RCC 7860 (cell line): ENCODE measurements at places on chromosomes 11 and 22.

GRCh38 chr11:132920451-132921096 lies 611.7 kb downstream of the OPCML start:
- no peak for DNase-seq

DNA sequence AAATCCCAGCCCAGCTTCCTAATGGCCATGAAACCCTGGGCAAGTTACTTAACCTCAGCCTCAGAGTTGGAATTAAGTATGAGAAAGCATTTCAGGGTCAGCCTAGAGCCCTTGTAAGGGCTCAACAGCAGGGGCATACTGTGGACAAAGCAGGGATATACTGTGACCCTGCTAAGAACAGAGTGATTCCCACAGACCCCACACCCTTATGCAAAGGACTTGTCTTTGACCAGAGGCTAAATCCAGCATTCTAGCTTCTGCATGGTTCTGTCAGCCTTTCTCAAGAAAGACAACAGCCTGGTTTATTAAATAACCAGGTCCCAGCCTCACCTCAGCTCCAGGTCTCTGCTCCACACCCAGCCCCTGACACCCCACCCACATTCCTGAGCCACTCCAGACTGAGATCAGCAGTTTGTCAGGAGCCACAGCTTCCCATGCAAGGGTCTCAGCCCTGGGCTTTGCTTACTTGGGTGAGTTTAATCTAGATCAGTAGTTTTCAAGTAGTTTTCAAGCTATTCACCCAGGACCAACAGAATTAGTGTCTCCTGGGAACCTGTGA lies 69.2 kb downstream of the GALNT18 start:
- no peak for DNase-seq

DNA sequence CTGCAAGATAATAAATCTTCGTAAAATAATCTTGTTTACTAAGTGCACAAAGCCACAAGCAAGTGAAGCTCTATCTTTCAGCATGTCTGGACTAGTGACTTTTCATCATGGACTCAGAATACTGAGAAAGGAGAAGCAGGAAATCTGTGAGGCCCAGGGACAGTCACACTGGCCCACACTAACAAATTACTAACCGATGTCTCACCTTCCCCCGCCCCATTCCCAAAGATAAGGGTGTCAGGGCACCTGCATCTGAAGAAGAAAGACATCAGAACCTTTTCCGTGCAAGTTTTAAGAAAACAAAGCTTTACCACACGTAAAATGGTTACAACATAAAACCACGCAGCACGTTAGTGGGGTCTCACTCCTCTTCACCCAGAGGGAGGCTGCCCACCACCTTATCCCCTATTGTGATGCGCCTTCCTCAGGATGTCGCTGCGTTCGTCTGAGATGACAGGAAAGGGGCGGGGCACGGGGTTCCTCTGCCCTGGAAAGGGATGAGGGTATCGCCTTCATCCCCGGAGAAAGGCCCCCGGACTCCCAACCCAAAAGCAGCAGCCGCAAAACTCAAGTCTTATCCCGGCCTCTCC lies 616 bp downstream of the BTBD10 start:
- peak; percentile 54 for DNase-seq

GRCh38 chr11:872799-873198 lies 30.1 kb downstream of the TSPAN4 start:
- no peak for DNase-seq

DNA sequence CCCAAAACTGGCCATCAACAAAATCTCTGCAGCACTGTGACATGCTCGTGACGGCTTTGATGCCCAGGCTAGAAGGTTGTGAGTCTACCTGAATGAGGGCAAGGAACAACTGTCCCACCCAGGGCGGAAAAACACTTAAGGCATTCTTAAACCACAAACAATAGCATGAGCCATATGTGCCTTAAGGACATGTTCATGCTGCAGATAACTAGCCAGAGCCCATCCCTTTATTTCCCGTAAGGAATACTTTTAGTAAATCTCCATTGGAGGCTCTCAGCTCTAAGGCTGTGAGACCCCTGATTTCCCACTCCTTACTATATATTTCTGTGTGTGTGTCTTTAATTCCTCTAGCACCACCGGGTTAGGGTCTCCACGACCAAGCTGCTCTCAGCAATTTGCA lies 3.4 kb downstream of the CHORDC1 start:
- DNase-seq, result no peak

GRCh38 chr11:65869643-65870306 lies 2.8 kb downstream of the EFEMP2 start:
- DNase-seq, result no peak
